Stimulated activated CD4-positive, alpha-beta T cell treated with anti-CD3 and anti-CD28 coated beads, Interleukin-15, amount 100 ng/mL, for 48 hours (primary cell): ENCODE measurements at places on chromosomes 3 and 15.

- DNase-seq: no peak
Measured at GRCh38 chr15:92907896-92908712, 8.0 kb downstream of the CHD2 start.

DNA sequence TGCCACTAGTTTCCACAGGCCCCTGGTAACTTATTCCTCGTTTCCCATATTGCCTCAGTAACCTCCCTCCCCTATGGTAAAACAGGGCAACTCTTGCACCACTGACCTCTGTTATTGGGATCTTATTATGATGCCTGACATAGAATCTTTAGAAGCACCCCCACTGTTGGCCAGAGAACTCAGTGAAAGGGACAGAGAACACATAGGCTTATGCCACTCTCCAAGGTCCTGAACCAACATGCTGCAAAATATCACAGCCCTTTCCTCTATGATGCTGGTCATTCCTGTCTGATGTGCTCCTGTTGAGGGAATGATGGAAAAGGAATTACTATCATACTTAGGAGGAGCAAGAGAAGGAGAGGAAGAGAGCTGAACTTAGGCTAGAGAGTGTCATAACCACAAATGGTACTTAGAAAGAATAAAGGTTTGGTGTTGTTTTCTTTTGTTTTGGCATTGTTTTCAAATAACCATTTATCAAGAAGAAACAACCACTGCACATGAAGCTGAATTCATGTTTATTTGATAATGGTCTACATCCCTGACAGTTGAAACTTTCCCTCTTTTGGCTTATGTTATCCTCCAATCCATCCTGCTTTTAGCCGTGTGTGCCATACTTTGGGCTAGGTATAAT is 330.2 kb downstream of the EPHB1 start:
- DNase-seq: no peak

DNA sequence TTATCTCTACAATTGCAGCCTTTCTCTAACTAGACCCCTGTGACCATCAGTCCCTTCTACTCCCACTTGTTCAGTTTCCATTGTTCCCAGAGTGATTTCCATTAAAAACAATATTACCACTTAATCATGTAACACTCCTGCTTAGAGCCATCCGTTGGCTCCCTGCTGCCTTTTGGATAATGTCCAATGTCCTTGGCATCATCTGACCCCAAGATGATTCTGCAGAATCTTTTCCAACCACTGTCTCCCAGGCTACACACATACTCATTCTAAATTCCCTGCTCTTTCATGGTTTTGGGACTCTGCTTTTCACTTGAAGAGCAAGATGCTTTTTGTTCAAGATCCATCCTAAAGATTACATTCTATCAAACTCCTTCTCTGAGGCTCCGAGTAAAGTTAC is 7.1 kb downstream of the KCNH8 start:
- DNase-seq: no peak

- DNase-seq: no peak
Measured at GRCh38 chr15:89299896-89300295, 34.7 kb downstream of the POLG start.

- no peak for DNase-seq
Measured at GRCh38 chr3:172258624-172259023, 189.6 kb downstream of the GHSR start.

DNA sequence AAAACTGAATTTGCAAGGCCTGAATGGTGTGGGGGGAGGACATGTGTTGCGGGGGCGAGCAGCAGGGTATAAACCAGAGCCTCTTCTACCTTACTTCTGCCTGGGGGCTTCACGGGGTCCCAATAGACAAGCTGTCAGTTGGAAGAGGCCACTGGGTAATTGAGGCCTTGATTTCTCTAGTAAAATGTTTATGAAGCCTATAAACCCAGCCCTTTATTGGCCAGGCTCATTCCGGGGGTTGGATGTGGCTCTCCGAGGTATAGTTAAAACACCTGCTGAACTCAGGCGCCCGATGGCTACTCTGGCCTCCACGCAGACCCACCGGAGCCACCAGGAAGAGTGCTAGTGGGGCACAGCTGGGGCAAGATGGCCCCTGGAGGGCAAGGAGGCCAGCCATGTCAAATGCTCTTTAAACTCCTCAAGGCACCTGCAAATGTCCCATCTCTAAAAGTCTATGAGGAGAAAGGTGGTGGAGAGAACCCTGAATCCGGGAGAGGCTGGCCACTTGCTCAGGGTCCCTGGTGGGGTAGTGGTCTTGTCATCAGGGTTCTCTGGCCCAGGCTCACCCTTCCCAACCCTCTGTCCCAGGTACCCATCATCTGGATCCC is 34.3 kb downstream of the IGDCC3 start:
- no peak for DNase-seq

- no peak for DNase-seq
Measured at GRCh38 chr3:137693791-137694190, 70.3 kb upstream of the SOX14 start.
